ENCODE measurements at places on chromosomes 3 and 15.

DNA sequence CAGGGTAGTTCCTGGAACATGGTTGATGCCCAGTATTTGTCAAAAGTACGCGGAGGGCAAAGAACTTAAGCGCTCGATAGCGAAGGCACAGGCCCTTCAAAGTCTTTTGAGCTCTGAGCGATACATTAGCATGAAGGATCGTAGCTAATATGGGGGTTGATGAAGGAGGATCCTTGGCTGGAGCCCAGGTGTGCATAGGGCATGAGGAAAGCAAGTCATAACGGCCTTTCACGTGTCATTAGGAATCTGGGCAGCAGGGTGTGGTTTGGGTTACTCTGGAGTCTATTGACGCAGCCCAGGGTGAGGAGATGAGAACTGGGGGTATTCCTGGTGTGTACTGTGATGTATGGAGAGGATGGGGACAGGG is 31.7 kb downstream of the SPINK8 start:
- DNase-seq: no peak

GRCh38 chr3:157398598-157398997 is 38.1 kb upstream of the PTX3 start:
- DNase-seq: no peak

DNA sequence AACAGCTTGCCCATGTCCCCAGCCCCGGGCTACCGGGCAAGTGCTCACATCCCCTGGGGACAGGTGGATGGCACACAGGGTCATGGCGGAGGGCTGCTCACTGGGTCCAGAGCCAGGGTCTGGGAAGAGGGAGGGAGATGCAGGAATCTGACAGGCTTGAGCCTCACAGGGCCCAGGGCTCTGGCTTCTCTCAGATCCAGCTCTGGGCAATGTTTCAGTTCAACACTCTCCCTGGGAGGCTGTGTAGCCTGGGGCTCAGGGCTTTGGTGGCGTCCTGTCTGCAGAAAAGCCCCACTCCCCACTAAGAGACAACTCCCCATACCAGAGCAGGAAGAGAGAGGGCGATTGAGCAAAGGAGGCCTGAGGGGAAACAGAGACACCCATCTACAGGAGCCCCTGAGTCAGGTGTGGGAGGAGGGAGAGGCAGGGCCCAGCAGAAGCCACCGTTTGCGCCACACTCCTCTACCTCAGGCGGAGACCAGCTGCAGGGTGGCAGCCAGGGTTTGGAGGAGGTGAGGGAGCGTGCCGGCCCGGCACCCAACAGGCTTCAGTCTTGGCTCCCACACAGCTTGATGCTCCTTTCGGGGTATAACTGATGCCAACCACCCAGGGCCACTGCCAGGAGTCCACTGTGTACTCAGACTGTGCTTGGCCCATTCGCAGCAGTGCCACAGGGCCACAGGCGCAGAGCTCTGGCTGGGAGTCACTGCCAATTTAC is 16.8 kb upstream of the SRP14 start:
- DNase-seq: no peak

- DNase-seq: no peak
Observed at GRCh38 chr3:45646051-45646585, 43.1 kb upstream of the SACM1L start.

DNA sequence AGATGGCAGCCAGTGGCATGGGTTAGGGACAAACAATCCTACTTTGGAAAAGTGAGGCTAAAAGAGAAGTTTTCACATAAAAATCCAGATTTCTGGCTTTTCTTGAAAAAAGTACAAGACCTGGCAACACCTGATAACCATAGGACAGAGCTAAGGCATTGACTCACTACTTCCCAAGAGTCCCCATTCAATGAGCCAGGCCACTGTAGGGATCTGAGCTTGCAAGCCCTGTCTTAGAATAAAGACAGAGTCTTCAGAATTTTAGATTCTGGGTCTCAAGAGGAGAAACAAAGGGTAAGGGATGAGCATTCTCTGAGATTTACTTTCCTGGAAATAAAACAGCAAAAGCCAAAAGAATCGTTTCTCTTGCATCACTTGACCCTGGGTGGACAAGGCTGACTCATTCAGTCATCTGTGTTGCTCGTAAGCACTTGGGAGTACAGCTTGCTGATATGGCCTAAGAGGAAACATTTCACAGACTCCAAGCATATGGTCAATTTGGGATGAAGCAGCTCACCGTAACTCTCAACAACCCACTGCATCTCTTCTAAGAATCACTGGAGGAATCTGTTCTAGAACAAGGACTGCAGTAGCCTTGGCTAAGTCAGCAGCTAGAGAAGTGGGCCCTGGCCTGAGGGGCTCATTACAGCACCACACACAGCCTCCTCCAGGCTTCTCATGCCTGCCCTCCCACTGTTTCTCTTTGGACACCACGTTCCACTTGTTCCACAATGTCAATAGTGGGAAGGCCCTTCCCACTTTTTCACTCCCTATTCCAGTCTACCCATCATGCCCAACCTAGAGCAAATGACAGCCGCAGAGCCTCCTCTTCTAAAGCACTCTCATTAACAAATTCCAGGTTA is 86.2 kb downstream of the RFTN1 start:
- DNase-seq: no peak

GRCh38 chr15:65869954-65870871 is 922 bp downstream of the RAB11A start:
- DNase-seq: no peak

GRCh38 chr3:47359323-47359722 is 21.5 kb upstream of the PTPN23 start:
- no peak for DNase-seq

DNA sequence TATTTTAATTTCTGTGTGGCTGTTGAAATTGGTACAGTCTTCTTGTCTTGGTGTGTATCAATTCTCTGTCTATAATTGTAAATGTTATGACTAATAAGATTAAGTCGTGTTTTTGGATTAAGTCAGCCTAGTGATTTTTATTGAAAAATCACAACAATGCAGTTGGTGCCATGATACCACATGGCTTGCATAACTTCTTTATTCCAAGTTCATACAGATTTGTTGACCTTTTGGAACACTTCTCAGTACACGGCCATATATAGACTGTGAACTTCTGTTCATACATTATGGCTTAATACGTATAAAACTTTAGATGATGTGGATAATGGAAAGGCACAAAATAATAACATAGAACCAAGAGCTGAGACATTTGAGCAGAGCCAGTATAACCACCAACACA is 121.2 kb upstream of the NAALADL2 start:
- no peak for DNase-seq

DNA sequence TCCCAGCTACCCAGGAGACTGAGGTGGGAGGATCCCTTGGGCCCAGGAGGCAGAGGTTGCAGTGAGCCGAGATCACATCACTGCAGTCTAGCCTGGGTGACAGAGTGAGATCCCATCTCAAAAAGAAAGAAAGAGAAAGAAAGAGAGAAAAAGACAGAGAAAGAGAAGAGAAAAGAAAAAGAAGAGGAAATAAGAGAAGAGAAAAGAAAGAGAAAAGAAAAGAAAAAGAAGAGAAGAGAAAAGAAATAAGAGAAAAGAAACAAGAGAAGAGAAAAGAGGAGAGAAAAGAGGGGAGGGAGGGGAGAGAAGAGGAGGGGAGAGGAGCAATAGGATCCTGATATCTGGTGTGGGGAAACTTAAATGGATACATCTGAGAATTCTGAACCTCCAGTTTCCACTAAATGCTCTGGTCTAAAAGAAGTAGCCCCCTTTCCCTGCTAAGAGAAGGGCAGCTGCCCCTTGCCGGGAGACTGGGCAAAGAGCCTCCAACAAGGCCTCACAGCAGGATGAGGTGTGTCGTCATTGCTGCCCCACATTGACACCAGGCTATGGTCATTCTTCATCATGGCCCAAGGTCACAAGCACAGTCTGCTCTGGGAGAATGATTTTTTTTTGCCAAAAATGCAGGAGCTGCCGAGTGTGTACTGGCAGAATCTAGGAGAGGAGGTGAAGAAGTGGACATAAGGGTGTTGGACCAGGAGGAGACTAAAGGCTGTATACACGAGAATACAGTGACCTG is 21.1 kb upstream of the COMMD4 start:
- DNase-seq: no peak
